ENCODE measurements at places on chromosomes 4 and X.

DNA sequence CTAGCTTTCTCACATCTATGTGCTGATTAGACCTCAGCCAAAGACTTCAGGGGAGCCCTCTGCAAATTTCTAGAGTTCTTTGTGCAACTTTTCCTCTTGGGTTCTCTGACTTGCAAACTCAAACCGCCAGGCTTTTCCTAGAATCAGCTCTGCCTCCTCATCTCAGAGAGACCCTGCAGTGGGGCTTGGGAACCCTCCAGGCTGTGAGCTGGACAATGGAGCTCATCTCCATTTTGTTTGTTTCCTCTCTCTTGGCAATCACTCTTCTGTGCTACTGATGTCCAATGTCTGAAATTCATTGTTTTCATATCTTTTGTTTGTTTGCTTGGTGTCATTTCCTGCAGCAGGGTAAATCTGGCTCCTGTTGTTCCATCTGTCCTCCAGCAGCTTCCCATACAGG lies 33.0 kb downstream of the GYPB start:
- DNase-seq, result no peak

- DNase-seq, result peak; percentile 42
Observed at GRCh38 chr4:83536362-83537272, 709 bp downstream of the GPAT3 start.

DNA sequence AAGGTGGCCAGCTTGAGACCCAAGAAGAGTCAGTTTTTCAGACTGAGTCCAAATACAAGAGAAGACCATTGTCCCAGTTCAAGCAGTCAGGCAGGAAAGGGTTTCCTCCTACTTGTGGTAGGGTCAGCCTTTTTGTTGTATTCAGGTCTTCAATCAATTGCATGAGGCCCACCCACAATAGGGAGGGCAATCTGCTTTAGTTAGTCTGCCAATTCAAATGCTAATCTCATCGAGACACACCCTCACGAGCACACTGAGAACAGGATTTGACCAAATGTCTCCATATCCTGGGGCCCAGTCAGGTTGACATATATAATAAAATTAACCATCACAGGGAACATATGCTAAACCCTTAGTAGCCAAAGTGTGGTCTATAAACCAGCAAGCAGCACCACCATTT lies 75.3 kb upstream of the FRMPD3 start:
- no peak for DNase-seq

DNA sequence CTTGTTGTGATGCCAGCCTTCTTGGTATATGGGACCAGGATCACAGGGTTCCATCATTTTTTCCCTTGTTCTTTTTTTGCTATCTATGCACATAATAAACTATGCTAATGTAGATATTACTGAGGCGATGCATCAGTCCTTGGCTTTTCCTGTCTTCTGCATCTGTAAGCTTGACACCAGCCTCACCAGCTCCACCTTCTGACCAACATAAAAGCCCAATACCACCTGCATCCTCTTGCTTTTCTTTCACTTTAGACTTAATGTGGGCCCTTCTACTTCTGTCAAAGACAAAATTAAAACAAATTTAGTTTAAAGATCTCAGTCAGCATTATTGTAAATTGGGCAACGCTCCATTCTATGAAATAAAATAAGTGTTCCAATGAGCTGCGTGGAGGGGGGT lies 1718.8 kb upstream of the PCDH10 start:
- DNase-seq, result no peak

DNA sequence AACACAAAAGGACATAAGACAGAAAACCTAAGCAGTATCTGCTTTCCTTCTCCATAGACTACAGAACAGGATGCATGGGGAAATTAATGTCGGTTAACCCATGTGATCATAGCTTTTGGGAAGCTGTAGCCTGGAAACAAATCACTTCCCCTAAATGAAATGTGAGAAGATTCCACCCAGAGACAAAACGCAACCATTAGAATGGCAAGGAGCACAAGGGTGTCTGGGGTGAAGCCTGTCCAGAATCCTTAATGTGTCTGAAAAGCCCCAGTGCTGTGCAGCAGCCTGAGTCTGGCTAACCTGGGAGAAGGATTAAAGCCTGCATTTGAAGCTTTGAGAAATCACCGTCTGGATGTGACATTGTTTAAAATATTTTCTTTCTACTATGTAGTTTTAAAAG lies 213.3 kb downstream of the ANKRD50 start:
- DNase-seq, result no peak

GRCh38 chrX:53196678-53197077 lies 28.3 kb downstream of the KDM5C start:
- no peak for DNase-seq

GRCh38 chrX:130869239-130869638 lies 33.8 kb downstream of the ENOX2 start:
- DNase-seq, result peak; percentile 60

GRCh38 chr4:54802336-54802735 lies 144.6 kb downstream of the KIT start:
- DNase-seq, result peak; percentile 19

DNA sequence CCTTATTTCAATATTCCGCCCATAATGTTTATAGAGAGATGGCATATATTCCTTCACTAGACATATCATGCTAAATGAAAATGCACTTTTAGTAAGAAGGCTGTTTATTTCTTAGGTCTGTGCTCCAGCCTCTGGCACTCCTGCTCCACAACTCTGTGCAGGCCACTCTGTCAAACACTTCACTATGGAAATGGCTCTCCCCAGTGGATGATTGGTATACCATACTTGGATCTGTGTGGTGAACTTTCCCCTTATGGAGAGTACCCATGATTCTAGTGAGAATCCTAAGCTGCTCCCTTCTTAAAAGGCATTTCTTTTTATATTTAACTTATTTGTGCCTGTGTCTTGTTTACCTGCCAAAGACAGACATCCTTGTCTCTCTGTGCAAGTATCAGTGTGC lies 480.1 kb upstream of the GALNT7 start:
- DNase-seq, result no peak

GRCh38 chr4:173317004-173317403 lies 17.2 kb downstream of the HMGB2 start:
- peak; percentile 29 for DNase-seq

DNA sequence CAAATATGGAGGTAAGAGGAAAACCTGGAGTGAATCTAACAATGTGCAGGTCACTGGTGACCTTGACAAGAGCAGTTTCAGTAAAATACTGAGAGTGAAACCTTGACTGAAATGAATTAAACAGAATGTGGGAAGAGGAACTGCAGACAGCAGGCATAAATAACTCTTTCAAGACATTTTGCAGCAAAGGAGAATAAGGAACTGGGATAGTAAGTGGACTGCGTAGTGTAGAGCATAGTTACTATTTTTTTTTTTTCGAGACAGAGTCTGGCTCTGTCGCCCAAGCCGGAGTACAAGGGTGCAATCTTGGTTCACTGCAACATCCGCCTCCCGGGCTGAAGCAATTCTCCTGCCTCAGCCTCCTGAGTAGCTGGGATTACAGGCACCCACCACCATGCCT lies 24.0 kb downstream of the RBMX start:
- no peak for DNase-seq

DNA sequence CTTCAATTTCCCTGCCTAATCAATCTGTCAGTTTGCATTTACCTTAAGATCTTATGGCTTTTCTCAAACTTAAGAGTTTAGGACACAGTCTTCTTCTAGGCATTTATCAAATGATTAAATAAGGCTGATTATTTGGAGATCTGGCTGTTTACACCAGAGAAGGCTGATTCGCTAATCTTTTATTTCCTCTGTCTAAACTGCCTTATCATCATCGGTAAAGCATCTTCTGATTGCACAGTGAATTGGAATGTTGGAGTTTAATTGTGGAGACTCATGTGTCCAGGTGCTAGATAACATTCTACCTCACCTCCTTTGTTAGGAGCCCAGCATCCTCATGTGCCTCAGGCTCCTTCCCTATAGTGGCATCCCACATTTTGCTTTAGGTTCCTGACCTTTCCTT lies 100.3 kb upstream of the DDIT4L start:
- peak; percentile 40 for DNase-seq

- DNase-seq, result peak; percentile 20
Observed at GRCh38 chr4:105551965-105552746, at the start of gene ARHGEF38. Gene ARHGEF38 (plus strand): TSS chr4:105552620. CDS start chr4:105552766, 146 bp downstream.

GRCh38 chrX:7269991-7270390 lies 122.0 kb upstream of the PUDP start:
- peak; percentile 58 for DNase-seq

Measured in GM23248 (cell line).